ENCODE measurements at places on chromosomes 11 and 22. TPM values are rescaled to one million over a fixed set of nuclear protein-coding genes. Genes with fewer than 3 reads are reported as not detected.

The SCGB2A2 gene
- not detected for total RNA-seq

The FAM180B gene
- total RNA-seq: not detected

The TRPM5 gene
- total RNA-seq: not detected

The FGF4 gene
- total RNA-seq: not detected

The SHANK2 gene
- under 0.01 TPM for total RNA-seq

The SLC22A9 gene
- total RNA-seq: not detected

- DNase-seq: peak; percentile 58
These were observed 17.8 kb downstream of the CHORDC1 start for GRCh38 chr11:90204832-90205646.

GRCh38 chr11:30431127-30431814 is 108.4 kb downstream of the ARL14EP start:
- DNase-seq: no peak

GRCh38 chr11:129680907-129681306 is 134.7 kb upstream of the TMEM45B start:
- no peak for DNase-seq

DNA sequence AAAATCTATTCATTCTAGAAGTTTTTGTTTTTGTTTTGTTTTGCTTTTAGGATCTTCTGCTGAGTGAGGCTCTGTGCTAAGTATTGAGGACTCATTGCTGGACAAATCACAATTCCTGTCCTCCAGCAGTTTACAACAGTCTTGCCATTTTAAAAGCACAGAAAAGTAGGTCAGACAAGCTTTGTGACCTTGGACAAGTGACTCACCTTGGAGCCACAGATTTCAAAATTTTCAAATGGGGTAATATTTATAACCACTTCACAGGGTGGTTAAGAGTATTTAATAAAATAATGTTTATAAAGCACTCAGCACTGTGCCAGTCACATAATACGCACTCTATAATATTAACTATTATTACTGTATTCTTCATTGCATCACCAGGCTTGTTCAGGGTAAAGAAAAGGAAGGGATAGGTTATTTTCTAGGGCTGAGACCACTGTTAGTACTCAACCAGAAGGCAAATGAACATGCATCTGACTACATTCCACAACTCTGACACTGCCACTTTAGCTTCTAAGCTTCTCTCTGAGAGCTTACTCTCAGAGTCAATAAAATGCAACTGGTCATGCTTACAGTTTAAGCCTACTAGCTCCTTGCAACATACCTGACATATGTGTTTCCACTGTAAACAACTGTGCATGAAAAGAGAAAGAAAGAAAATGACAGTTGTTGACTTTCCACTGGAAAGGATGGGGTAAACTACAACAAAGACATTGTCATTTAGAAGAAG is 63.2 kb upstream of the FIBIN start:
- peak; percentile 56 for DNase-seq

GRCh38 chr11:76208438-76209374 is 2.4 kb upstream of the WNT11 start:
- peak; percentile 37 for DNase-seq

GRCh38 chr11:67347964-67348749 is 5.2 kb downstream of the POLD4 start:
- peak; percentile 74 for DNase-seq

DNA sequence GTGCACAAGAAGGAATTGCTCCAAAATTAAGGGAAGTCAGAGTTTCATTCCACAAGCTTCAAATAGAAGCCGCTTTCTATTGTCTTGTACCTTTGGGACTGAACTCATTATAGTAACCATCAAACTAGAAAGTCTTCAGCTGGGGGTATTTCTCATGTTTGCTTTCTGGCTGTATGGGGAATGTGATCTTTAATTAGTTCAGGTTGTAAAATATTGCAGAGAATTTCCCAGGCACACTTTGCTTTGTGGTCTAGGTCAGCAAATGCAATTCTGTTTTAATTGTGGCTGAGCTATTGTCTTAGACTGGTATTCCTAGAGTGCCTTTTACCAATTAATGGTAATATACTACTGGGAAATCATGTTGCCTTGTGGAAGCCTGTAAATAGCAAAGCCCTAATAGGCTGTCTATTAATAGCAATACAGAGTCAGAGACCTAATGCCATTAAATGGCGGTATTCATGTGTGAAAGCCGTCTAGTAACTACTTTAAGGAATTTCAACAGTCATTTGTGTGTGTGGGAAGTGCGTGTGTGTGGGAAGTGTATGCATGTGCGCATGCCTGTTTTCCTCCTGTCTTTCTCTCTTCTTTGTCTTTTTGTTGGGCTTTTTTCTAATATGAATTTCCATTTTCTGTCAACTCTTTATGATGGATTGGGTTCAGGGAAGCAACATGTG is 276.6 kb downstream of the FAT3 start:
- DNase-seq: no peak

DNA sequence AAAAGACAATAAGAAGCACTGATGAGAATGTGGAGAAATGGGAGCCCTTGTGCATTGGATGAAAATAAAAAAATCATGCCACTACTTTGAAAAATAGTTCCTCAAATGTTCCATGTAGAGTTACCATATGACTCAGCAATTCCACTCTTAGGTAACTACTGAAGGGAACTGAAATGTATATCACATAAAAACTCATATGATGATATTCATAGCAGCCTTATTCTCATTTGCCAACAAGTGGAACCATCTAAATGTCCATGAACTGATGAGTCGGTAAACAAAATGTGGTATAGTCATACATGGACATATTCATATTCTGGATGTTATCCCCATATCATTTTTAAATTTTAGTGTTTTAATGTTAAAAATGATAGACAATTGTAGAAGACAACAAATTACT is 3.5 kb downstream of the KRTAP5-9 start:
- no peak for DNase-seq

GRCh38 chr11:116132273-116132978 is 628.2 kb upstream of the CADM1 start:
- no peak for DNase-seq

DNA sequence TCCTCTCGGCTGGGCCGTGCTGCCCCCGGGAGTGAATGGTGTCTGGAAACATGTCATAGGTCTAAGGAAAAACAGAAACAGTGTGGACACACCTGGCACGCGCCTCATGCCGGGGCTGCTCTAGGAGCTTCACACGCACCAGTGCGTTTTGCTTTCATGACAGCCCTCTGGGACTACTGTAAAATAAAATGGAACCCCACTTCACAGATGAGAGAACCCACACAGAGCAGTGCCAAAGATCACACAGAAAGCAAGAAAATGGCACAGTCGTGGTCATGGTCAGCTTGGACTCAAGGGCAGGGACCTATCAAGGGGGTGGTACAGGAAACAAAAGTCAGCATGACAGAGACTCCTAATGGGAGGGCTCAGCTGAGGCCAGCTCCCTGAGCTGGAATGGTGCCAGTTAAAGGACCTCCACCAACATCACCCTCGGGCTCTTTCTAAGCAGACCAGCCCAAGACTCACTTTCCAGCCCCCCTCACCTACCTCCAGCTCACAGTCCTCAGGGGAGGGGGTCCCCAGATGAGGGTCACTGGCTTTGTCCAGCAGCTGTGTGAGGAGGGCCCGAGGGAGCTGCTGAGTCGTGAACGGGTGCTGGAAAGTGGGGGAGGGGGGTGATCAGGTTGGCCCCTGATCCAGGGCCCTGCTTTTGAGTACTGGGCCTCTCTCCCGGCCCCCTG is 3.3 kb downstream of the MAP4K2 start:
- DNase-seq: no peak

DNA sequence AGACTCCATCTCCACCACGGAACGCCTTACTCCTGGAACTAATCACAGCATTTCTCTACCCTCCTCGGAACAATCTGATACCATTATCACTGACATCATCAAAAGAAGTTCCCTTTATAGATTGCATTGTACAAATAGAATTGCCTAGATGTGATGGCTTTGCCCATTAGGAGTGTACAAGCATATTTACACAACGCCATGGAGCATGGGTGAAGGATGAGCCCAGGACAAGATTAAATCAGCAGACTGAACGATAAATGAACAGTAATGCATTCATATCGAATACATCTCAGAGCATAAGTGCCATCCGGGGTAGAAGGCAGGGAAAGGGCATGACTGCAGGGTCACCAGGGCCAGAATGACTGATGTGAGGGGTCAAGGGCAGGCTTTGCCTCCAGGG is 57.3 kb downstream of the KIRREL3 start:
- DNase-seq: no peak

DNA sequence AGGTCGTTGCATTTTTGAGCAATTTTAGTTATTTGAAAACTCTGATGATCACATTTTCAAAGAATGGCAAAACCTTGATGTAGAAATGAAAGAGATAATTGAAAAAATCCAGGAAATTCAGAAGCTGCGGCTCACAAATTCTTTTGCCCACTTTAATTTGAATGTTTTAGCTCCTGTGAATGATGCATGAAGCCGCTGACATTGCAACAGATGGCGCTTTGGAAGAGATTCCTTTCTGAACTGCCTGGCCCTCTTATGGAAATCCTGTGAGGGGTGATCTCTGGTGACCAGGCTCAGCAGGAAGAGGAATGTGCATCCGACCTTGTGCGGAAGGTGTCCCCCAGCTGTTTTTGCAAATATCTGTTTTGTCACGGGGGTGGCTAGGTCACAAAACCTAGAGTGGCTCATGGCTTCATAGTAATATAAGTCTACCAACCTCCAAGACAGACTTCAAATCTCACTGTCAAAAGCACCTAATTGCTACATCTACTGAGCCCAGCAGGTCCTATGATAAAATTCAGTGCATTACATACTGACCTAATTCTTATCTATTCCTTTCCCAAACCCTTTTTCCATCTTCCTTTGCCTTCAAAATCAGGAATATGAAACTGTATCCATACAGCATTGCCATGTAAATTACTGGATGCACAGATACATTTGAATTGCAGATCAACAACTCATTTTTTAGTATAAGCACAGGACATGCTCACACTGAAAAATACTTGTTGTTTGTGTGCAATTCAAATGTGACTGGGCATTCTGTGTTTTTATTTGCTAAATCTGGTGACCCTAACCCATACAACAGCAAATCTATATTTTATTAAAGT is 412.7 kb downstream of the ETS1 start:
- DNase-seq: peak; percentile 26

DNA sequence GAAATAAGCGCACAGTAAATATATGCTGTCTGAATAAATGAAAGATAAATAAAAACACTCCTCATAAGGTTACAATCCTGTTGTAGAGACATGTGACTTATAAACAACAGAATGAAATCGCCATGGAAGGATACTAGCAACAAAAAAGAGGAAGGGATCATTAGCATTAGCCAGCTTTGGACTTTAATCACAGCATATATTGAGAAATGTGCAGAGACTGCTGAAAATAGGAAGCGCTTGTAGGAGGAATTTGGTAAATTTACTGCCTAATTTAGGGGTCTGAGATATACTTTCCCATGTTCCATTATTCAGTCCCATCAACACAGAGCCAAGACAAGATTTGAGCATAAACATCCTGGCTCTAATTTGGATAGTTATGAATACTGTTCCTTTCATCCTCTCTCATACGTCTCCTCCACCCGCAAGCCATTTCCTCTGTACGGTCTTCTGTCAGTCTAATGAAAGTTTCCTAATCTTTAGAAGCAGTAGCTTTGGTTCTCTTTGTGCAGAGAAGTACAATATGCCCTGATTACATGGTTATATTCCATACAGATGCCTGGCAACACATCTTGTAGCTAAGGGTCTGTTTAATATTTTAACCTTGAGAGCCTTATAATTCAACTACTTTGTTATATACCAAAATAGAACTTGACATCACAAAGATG is 37.1 kb upstream of the AKIP1 start:
- peak; percentile 14 for DNase-seq

GRCh38 chr11:40323241-40323640 is 1136.2 kb downstream of the LRRC4C start:
- DNase-seq: no peak

GRCh38 chr11:85694385-85694980 is 8.5 kb upstream of the CCDC89 start:
- peak; percentile 48 for DNase-seq

DNA sequence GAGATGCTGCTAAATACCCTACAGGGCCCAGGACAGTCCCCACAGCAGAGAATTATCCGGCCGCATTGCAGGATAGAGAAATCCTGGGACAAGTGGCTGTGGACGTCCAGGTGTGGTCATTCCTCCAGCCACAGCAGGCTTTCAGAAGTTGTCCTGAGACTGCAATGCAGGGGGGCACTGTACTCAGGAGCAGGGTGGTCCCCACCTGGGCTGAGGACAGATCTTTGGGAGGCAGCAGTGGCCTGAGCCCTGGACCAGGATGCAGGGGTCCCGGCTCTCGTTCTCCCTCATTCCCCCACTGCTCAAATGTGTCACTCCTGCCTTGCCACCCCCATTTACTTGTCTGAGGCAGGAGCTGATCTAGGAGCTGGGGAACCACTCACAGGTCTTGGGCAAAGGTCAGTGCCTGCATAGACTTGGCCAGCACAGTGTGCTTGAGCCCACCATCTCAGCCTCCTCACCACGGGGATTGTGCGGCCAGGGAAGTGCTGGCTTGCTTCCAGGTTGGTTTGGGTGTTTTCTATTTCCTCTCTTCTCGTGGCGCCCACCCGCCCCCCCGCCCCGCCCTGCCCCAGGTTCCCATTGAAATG is 15.3 kb downstream of the LINC01488 start:
- DNase-seq: no peak

- DNase-seq: peak; percentile 69
These were observed 3.6 kb downstream of the FIBP start for GRCh38 chr11:65884716-65885092.

DNA sequence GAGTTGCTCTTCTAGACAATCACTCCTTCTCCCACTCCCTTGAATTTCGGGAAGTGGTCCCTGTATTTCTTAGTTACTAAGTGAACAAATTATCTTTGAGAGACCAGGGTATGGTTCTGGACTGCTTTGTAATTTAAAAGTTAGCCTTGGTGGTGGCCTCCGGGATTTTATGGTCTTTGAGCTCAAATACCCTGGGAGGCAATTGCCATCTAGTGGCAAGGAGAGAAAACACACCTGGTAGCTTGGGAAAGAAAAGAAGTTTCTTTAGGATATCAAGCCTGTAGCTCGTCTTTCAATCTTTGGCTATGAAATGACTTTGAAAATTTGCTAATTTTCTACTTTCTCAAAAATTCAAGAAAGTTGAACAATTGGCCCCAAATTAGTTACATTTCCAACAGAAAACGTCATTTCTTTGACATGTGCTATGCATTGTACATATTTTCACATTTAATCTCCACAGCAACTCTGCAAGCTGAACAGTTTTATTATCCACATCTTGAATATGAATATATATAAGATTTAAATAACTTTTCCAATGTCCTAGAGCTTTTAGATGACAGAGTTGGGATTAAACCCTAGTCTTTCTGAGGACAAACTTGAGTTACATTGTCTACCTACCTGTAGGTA is 39.1 kb downstream of the MMP27 start:
- DNase-seq: peak; percentile 59

Data from RPMI7951 (cell line).